Caco-2 (cell line): ENCODE measurements at places on chromosomes 6 and 20. TPM values are rescaled to one million over a fixed set of nuclear protein-coding genes. Genes with fewer than 3 reads are reported as not detected.

- DNase-seq = no peak
- H3K36me3 ChIP-seq = no peaks in the 10 kb centered on the region
- no peak overlapping the region for H3K27ac ChIP-seq
These were observed 185.2 kb downstream of the ALDH8A1 start for GRCh38 chr6:134764741-134765140.

DNA sequence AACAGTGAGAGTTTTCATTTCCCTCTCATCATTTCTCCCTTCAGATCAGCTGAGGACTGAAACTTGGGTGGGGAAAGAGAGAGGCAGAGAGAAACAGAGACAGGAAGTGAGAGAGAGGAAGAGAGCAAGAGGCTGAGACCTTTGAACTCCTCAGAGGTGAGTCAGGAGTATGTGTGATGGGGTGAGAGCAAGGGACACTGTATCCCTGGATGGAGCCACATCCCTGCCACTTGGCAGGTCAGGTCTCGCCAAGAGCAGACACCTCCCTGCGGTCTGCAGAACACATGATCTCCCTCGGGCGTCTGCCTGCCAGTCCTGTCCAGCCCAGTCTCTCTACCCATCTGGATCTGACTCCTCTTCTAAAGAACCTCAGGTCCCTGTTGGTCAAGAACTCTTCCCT, 62.7 kb upstream of the SYNDIG1 start:
- no peaks in the 10 kb centered on the region for H3K36me3 ChIP-seq
- H3K4me1 ChIP-seq = no peaks in the 10 kb centered on the region
- no peak overlapping the region for H3K4me3 ChIP-seq

DNA sequence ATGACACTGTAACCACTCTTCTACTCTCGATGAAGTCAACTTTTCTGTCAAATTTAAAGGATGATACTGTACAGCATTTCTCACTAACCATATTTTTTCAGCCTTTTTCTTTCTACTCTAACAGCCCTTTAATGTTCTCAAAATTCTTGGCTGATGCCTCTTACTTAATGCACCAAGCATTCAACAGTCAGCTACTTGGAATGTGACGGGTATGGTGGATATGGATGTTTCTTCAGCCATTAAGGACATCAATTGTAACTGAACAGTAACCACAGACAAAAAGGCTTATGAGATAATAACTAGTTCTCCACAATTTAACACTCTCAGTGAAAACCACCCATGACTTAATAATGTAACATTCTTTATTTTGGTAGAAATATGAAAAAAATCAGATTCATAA, 467.2 kb upstream of the ZNF337 start:
- no peaks in the 10 kb centered on the region for H3K36me3 ChIP-seq
- no peak overlapping the region for H3K4me3 ChIP-seq
- DNase-seq = no peak

- H3K4me3 ChIP-seq = no peak overlapping the region
- no peaks in the 10 kb centered on the region for H3K27me3 ChIP-seq
- no peaks in the 10 kb centered on the region for H3K4me1 ChIP-seq
- no peaks in the 10 kb centered on the region for H3K36me3 ChIP-seq
- H3K27ac ChIP-seq = no peak overlapping the region
These were observed 12.0 kb downstream of the ZCCHC3 start for GRCh38 chr20:309306-309840.

- no peaks in the 10 kb centered on the region for H3K27me3 ChIP-seq
- H3K4me3 ChIP-seq = no peak overlapping the region
- no peaks in the 10 kb centered on the region for H3K36me3 ChIP-seq
- no peak for DNase-seq
- H3K27ac ChIP-seq = no peak overlapping the region
These were observed 297.4 kb downstream of the HIVEP2 start for GRCh38 chr6:142647449-142648035.

DNA sequence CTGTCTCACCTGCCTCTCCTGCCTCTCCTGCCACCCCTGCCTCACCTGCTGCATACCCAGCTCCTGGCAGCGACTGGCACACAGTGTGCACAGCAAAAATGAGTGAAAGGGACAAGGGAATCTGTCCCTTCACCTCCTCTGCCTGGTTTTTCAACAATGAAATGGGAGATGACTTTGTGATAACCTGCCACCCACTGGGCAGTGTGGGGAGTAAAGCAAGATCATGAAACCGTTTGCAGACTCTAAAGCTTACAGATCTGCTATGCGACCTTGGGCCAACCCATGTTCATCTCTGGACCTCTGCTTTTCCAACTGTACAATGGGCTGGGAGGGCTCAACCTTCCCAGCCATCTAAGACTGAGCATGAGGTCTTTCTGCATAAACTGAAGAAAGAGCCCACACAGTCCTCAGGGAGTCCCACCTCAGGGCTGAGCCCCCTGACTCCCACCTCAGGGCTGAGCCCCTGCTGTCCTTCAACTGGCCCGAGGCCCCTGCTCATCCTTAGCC, 81.1 kb downstream of the RIPOR3 start:
- no peak overlapping the region for H3K27ac ChIP-seq
- no peak overlapping the region for H3K4me3 ChIP-seq
- no peaks in the 10 kb centered on the region for H3K27me3 ChIP-seq
- H3K4me1 ChIP-seq = no peaks in the 10 kb centered on the region
- DNase-seq = no peak

DNA sequence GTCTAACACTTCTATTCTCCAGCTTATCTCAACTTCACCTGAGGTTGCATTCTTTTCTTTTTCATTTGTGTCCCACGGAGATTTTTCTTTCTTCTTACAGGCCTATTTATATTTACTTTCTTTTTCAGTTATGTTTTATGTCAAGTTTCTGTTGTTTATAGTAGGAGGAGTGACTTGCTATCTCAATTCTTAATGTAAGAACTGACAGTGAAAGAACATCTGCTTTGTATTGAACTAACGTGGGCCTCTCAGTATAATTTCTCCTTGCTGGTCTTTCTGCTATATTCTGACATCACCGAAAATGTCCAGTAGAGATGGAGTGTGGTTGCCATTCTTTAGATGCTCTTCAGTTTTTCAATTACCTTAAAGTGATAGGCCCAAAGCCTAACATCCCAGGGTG, 521.7 kb downstream of the EPM2A start:
- DNase-seq = no peak
- no peak overlapping the region for H3K27ac ChIP-seq
- no peaks in the 10 kb centered on the region for H3K4me1 ChIP-seq
- no peaks in the 10 kb centered on the region for H3K27me3 ChIP-seq
- no peaks in the 10 kb centered on the region for H3K36me3 ChIP-seq
- H3K4me3 ChIP-seq = no peak overlapping the region

DNA sequence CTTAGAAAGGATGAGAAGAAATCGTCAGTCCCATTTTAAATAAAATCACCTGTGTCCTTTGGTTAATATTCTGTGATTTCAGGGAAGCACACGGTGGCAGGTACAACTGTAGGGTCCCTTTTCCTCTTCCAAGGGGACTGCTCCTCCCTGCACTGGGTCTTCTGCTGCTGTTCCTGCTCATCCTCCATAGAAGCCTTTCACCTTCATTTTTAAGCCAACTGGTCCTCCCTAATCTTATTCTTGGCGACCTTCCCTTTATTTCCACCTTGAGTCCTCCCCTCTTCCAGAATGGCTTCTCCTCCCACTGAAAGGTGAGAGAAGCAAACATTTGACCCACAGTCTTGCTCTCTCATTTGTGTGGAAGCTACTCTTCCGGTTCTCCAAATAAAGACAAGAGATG, 4.4 kb upstream of the PRDM1 start:
- no peaks in the 10 kb centered on the region for H3K27me3 ChIP-seq
- H3K4me1 ChIP-seq = peaks cover 14% of the 10 kb centered on the region
- no peak overlapping the region for H3K4me3 ChIP-seq
- no peak for DNase-seq

DNA sequence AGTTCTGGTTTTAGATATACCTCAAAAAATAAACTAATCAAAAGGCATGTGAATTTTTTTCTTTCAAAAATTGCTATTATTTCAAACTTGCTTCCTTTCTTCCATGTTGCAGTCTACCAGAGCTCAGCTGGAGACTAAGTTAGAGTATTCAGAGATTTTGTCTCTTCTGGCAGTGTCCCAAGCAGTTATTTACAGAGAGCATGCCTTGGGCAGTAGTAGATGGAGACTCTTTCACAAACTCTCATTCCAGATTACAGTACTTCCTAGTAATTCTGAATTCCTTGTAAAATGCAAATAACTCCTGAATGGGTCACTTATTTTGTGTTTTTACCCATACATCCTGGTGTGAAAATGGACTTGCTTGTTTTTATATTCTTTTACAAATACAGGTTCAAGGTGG, 703.4 kb downstream of the EPHA7 start:
- no peak for DNase-seq
- no peaks in the 10 kb centered on the region for H3K27me3 ChIP-seq
- no peaks in the 10 kb centered on the region for H3K4me1 ChIP-seq
- H3K4me3 ChIP-seq = no peak overlapping the region
- no peaks in the 10 kb centered on the region for H3K36me3 ChIP-seq
- H3K27ac ChIP-seq = no peak overlapping the region

DNA sequence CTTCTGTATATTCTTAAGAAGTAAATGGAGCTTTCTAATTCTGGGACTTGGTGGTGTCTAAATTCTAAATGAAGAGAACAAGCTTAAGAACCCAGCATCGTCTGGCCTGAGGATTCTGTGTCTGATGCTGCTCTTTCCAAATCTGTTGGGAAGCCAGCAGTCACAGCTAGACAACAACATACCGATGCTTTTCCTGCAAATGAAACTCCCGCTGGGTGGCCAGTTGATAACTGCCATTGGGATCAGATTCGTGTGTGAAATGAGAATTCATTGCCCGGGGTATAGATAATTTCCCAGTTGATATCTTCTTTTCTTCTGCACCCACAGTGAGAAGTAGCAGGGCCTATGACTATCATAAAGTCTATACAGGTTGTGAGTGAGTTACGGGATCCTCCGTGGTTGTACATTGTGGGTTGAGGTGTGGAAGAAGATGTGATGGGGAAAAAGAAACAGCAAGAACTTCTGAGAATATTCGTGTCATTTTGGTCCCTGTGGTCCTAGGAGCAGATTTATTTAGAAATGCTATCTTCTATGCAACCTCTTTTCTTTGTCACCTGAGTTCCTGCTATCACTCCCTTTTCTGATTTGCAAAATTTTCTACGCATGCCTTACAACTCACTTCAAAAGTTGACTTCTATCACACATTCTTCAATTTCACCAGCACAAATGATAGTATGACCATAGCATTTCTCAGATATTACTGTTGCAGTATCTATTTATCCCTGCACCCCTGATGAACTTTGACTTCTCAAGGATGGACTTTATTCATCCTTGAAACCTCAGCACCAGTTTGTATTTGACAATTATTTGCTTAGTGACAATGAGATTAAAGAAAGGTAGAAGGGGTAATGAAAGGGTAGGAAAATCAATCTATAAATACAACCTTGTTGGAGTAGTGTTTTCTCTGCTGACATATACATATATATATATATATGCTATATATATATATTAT, 10.4 kb downstream of the NOX3 start:
- H3K4me1 ChIP-seq = no peaks in the 10 kb centered on the region
- H3K27me3 ChIP-seq = no peaks in the 10 kb centered on the region
- no peak for DNase-seq
- no peak overlapping the region for H3K4me3 ChIP-seq
- no peaks in the 10 kb centered on the region for H3K36me3 ChIP-seq
- no peak overlapping the region for H3K27ac ChIP-seq

DNA sequence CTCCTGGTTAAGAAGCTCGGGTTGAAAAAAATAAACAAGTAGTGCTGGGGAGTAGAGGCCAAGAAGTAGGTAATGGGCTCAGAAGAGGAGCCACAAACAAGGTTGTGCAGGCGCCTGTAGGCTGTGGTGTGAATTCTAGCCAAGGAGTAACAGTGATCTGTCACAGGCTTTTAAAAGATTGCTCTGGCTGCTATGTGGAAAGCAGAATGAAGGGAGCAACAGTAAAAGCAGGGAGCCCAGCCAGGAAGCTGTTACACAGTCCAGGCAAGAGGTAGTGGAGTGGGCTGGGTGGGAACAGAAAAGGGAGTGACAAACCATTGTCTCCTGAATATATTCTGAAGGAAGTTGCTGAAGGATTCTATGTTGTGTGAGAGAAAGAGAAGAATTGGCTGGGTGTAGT, 2.0 kb downstream of the HFE start:
- DNase-seq = no peak
- H3K36me3 ChIP-seq = no peaks in the 10 kb centered on the region
- peak overlapping the region; percentile 45 for H3K27ac ChIP-seq
- no peaks in the 10 kb centered on the region for H3K27me3 ChIP-seq
- H3K4me3 ChIP-seq = no peak overlapping the region
- no peaks in the 10 kb centered on the region for H3K4me1 ChIP-seq

DNA sequence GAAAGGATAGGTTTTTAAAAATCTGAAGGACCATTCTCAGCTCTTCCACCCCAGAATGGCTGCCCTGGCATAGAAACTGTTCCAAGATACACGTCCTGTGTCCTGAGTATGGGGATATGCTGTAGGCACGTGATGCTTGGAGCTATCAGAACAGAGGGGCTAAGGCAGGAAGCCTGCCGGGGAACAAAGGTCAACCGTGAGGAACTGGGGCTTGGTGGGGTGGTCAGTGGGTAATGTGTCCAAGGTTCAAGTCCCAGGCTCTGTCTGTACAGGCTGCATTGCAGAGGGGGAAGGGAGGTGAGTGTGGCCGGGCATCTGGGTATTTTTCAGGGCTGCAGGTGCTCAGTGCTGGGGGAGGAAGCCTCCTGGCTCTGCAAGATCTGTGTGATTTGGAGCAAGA, 479.6 kb upstream of the CHD6 start:
- 0 out of 2 replicates have a peak, but pooled peaks cover 5% of the 10 kb centered on the region for H3K4me1 ChIP-seq
- no peak for DNase-seq
- H3K27me3 ChIP-seq = no peaks in the 10 kb centered on the region
- H3K36me3 ChIP-seq = no peaks in the 10 kb centered on the region
- no peak overlapping the region for H3K4me3 ChIP-seq

DNA sequence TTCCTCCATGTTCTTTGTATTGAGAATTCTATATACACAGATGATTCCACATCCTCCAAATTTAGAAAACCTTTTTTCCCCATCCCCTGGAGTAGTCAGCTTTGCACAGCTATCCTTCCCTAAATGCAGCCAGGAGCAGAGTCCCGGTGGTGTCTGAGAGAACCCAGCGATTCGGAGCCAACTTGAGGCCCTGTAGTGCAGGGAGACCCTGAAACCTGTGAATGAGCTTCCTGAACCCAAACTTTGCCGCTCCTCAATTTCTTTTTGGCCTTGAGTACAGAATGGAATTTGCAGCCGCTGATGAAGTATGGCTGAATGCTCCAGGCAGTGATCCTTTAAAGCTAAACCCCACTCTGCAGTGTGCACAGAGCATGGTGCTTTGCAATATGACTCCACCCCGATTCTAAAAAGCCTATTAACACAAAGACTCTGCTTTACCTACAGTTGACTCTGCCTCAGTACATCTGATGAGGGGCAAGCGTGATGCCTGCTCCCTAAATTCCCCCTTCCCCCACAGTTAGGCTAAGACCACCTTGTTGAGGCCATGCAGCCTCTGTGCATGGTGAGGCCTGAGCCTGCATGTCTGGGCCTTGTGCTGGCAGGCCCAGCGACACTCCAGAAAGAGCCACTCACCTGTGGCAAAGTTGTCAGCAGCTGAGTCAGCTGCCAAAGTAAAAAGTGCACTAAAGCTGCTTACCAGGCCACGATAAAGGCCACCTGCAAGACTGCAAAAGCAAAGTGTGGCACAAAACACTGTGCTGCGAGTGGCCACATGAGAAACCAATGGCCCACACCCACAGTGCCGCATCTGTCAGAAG, 82.1 kb downstream of the PLEKHG1 start:
- DNase-seq = no peak
- no peaks in the 10 kb centered on the region for H3K36me3 ChIP-seq
- H3K4me3 ChIP-seq = no peak overlapping the region
- no peak overlapping the region for H3K27ac ChIP-seq
- H3K27me3 ChIP-seq = no peaks in the 10 kb centered on the region

The PARD6B gene
- total RNA-seq = 153 and 156 TPM in 2 replicates

The TCP11 gene
- not detected in 2 replicates for total RNA-seq

The MRPS26 gene
- 93.9 and 95.0 TPM in 2 replicates for total RNA-seq

The ATP6V1G2 gene
- total RNA-seq = 0.26 and 0.43 TPM in 2 replicates

The OR12D3 gene
- total RNA-seq = not detected in 2 replicates

The ARHGAP40 gene
- 0.14 TPM in 1 of 2 replicates, not detected in the other for total RNA-seq

The MOG gene
- total RNA-seq = not detected in 2 replicates

The SPATA25 gene
- total RNA-seq = 6.7 and 7.3 TPM in 2 replicates
